Skeletal muscle cell (primary cell): ENCODE measurements at places on chromosomes 16 and 17.
A peak's percentile ranks its signal among the peaks of the same experiment; 100 is the strongest.

- no peak for DNase-seq
These were observed 42.1 kb downstream of the ITGAM start for GRCh38 chr16:31301708-31302400.

DNA sequence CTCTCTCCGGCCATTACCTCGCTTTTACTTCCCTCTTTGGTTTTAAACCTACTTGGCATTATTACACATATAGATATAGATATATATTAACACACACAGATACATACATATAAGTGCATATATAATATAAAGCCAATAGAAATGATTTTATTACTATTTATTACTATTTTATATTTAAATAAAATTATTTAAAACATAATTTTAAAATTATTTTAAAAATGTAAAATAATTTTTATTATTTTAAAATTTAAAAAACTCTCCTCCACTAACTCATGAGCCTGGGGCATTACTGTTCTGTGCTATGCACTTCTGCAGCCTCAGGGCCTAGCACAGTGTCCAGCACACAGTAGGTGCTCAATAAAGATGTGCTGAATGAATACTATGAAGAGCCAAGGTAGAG, 200.9 kb downstream of the SLC39A11 start:
- DNase-seq: no peak

GRCh38 chr16:12090151-12090530, 113.6 kb downstream of the SNX29 start:
- no peak for DNase-seq

DNA sequence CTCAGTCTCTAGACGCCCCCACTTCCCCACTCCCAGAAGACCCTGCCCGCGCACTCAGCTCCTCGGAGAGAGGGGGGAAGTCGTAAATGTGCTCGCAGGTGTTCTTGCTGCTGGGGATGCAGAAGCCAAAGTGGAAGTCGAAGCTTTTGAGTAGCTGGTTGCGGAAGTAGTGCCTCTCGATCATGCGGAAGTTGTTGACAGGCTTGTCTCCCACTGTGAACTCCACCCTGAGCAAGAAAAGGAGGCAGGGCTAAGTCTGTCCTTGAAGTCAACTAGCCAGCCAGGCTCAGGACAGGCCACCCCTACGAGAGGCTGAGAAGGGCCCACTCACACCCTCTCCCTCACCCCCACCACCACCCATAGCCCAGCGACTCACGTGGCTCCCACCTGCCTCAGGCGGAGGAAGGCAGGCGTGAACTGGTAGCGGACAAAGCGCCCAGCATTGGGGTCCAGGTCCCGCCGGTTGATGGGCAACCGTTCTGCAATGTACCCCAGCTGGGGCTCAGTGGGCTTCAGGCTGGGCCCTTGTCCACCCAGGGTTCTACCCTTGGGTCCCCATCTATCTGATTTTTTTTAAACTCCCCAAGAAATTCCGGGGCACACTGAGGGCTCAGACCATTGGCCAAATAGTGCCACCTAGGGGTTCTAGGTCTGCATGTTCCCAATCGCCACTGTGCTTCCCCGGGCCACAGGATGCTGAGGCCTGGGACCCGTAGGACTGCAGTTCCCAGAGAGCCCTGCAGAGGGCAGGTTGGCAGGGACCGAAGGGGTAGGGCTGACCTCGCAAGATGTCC, 4.6 kb downstream of the UNC119 start:
- no peak for DNase-seq

DNA sequence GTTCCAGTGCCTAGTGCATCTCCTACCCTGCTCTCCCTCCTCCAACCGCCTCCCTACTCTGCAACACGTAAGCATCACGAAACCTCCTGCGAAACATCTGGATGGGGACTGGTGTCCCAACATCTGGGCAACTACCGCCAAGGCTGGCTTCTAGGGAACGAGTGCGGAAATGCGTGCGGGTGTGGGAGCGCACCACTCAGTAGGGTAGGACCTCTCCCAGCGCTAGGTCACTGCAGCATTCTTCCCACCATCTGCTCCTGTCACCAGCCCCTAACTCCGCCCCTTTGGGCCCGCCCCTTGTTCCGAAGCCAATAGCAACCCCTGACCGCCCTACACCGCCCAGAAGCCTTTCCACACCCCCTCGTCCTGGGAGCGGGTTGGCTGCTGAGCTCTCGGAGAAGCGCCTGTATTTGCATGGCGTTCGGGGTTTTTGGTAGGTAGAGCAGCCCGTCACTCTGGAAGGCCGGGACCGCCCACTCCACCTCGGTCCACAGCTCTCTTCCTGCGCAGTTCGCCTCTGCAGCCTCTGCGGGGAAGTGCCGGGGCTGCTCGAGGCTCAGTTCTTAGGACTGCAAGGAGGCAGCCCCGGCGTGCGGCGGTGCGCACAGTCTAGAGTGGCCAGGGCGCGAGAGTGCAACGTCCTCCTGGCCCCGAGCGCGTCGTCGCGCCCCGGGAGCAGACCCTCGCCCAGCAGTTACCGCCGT, at the start of gene HS3ST3B1:
TSS of gene HS3ST3B1 (plus strand) at position 507 of the 704 bp plus-strand sequence. CDS start 438 bp downstream, outside the sequence.
- peak; percentile 100 for DNase-seq

- no peak for DNase-seq
These were observed 15.6 kb downstream of the TMEM100 start for GRCh38 chr17:55706808-55707773.

- no peak for DNase-seq
These were observed 68.7 kb downstream of the IRX6 start for GRCh38 chr16:55392701-55393100.

- no peak for DNase-seq
These were observed at the start of gene RNF213 for GRCh38 chr17:80260791-80261158. Gene RNF213, plus strand, starts transcription at chr17:80260852. Its CDS starts 2,830 bp downstream, at chr17:80263682.

DNA sequence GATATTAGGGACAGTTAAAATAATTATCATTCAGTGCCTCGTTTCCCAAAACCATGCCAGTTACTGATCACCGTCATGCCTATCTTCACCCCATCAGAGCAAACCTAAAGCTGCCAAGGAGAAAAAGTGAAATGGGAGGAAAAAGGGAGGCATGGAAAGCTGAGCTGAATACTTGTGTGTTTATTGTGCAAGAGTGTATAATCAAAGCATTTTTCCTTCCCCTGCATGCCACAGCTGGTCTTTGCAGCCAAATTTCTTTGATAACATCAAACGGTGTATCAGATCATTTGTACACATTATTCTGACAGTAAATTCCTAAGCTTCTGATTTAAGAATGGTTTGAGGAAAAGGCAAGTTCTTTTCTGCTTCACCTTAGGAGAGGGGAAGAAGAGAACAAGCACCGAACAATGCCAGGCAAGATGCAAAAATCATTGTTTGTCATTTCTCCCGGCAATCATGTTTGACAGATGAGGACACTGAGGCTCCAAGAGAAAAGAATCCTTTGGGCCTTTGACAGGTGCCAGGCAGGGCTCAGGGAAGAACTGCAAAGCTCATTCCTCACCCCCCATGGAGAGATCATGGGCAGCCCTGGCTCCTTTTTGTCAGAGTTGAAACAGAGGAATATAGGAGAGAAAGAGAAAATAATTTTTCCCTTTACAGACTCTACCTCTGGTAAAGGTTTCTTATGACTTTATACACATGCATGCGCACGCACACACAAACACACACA, 51.4 kb upstream of the ARHGAP44 start:
- no peak for DNase-seq
